ENCODE measurements at places on chromosomes 3 and 15. TPM values are rescaled to one million over a fixed set of nuclear protein-coding genes. Genes with fewer than 3 reads are reported as not detected.

CNTN6 gene
- not detected for total RNA-seq

LRRC31 gene
- not detected for total RNA-seq

KLHL40 gene
- not detected for total RNA-seq

CCDC13 gene
- not detected for total RNA-seq

AHSG gene
- not detected for total RNA-seq

CTXN2 gene
- not detected for total RNA-seq

CA12 gene
- 0.58 TPM for total RNA-seq

TMEM158 gene
- not detected for total RNA-seq

SLC28A2 gene
- not detected for total RNA-seq

FANCD2OS gene
- not detected for total RNA-seq

ALS2CL gene
- 1.7 TPM for total RNA-seq

CHL1 gene
- not detected for total RNA-seq

THAP10 gene
- total RNA-seq, result not detected

GRAMD2A gene
- total RNA-seq, result not detected

PLCB2 gene
- 58.8 TPM for total RNA-seq

CGNL1 gene
- total RNA-seq, result not detected

LRRC58 gene
- total RNA-seq, result 30.7 TPM

SKOR1 gene
- 0.09 TPM for total RNA-seq

TRIM69 gene
- total RNA-seq, result 63.5 TPM

FRMD4B gene
- total RNA-seq, result 11.7 TPM

AMIGO3 gene
- not detected for total RNA-seq

CHRFAM7A gene
- total RNA-seq, result 1.0 TPM

PLA2G4E gene
- total RNA-seq, result not detected

GOLGA6D gene
- total RNA-seq, result not detected

ABI3BP gene
- total RNA-seq, result not detected

TUSC7 gene
- not detected for total RNA-seq

TRH gene
- not detected for total RNA-seq

KBTBD12 gene
- total RNA-seq, result not detected

COL8A1 gene
- not detected for total RNA-seq

MUSTN1 gene
- not detected for total RNA-seq

Measured in activated CD8-positive, alpha-beta T cell treated with anti-CD3 and anti-CD28 coated beads for 36 hours (primary cell).